Activated T-cell treated with anti-CD3 and anti-CD28 coated beads for 4 hours (primary cell): ENCODE measurements at places on chromosomes 4 and X.

- DNase-seq, result no peak
These were observed 37.8 kb downstream of the ADD1 start for GRCh38 chr4:2881431-2881830.

DNA sequence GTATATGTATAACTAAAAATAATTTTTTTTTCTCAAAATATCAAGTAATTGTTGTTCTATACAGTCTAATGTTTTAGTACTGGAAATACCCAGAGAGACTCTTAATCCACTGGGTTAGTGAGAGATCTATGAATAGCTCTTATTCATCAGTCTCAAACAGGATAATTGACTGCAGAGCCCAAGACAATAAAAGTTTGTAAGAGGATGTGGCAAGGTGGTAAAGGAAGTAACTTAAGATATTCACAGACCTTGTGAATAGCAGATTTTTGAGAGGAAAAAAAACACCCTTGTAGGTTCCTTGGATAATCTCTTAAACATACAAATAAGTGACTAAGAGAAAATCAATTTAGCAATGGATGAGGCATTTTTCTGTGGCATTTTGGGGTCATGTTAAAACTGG, 210.9 kb upstream of the FAM241A start:
- no peak for DNase-seq

GRCh38 chr4:45327544-45327943, 601.2 kb upstream of the GNPDA2 start:
- no peak for DNase-seq

GRCh38 chr4:164924670-164925238, 47.8 kb downstream of the APELA start:
- DNase-seq, result no peak

DNA sequence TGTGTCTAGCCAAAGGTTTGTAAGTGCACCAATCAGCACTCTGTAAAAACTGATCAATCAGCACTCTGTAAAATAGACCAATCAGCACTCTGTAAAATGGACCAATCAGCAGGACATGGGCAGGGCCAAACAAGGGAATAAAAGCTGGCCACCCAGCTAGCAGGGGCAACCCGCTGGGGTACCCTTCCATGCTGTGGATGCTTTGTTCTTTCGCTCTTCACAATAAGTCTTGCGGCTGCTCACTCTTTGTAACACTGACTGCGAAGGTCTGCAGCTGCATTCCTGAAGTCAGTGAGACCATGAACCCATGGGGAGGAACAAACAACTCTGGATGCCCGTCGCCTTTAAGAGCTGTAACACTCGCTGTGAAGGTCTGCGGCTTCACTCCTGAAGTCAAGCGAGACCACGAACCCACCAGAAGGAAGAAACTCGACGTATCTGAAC, 14.3 kb downstream of the HNRNPDL start:
- DNase-seq, result no peak

- DNase-seq, result no peak
These were observed 6.2 kb upstream of the C4orf50 start for GRCh38 chr4:6024313-6024960.

- DNase-seq, result no peak
These were observed 59.7 kb downstream of the NEIL3 start for GRCh38 chr4:177369372-177369771.

DNA sequence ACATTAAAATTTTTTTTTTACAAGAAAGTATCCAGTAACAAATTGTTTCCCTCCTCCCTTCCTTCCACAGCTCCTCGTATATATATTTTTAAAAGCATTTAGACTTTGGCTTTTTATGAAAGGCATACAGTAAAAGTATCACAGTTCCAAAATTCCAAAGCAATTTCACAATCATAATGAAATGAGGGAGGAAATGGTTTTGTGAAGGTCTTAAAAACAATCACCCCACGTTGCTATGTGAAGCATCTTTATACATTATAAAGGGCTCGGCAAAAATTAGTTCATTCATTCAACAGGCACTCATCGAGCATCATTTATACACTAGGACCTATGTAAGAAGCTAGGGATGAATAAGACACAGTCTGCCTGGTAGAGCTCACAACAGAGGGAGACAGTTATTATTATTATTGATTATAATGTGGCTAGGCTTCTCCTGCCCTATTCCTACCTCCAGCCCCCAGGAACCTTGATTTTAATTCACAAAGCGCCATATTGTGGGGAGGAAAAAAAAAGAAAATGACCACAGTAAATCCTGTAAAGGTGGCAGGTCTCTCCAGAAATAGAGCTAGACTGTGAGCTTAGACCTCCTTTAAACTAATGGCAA, 239.9 kb downstream of the MAML3 start:
- no peak for DNase-seq

DNA sequence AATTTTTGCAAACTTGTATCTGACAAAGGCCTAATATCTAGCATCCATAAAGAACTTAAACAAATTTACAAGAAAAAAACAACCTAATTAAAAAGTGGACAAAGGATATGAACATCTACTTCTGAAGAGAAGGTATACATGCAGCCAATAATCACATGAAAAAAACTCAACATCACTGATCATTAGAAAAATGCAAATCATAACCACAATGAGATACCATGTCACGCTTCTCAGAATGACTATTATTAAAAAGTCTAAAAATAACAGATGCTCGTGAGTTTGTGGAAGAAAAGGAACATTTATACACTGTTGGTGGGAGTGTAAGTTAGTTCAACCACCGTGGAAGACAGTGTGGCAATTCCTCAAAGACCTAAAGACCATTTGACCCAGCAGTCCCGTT, 24.0 kb downstream of the CEP44 start:
- no peak for DNase-seq

DNA sequence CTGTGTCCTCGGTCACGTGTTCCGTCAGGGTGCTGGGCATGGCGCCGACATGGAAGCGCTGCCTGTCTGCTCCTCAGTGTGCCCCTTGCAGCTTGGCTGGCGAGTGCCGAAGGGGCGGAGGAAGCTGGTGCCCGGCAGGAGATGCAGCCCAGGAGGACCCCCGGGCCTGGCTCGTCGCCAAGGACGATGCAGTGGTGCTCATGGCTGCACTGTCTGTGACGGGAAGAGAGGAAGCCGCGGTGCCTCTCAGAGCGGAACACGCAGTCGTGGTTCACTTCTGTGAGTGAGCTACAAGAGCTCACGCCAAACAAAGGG, 38.1 kb downstream of the FGFRL1 start:
- DNase-seq, result no peak

GRCh38 chr4:131613086-131613823, 1535.8 kb upstream of the PCDH10 start:
- DNase-seq, result no peak

DNA sequence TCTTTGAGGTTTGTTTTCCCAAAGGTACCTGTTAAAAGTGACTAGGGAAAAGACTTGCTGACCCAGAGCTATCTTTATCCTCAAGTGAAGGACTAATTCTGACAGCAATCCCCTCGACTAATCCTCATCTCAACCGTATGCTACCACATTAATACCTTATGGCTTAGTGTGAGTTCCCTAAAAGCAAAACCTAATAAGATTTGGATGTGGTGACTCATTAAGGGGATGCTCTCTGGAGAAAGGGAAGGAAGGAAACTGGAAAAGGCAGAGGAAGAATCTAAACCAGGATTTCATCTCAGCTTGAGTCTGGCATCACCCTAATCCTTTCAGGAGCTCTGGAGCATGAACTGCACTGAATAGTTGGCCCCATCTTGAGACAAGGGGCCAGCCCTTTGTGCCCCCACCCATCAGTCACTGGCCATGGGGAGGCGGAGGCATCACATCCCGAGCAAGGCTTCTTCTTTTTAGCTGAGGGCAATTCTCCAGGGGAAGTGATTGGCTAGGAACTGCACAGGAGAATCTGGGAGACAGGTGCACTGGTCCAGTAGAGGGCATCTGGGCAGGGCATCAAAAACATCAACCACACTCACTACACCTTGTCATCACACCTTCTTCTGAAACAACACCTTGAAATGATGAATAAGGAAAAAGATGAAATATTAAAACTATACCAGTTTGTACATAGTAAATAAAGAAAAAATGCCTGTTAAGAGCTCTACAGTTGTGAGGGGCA, 6.9 kb upstream of the BBS7 start:
- no peak for DNase-seq

- DNase-seq, result no peak
These were observed 60.6 kb upstream of the SPANXN2 start for GRCh38 chrX:143781103-143781502.

DNA sequence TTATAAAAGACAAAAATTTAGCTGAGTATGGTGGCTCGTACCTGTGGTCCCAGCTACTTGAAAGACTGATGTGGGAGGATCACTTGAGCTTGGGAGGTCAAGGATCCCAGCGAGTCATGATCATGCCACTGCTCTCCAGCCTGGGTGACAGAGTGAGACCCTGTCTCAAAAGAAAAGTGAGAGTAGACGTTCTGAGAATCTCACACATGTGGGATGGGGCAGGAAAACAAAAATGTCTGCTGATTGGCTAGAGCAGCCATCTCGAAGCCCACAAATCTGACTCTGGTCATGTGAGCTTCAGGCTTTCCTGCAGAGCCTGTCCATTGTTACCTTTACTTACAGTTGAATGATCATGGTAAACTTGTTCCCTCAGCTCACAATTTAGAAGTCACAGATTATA, 23.1 kb upstream of the SLC9A7 start:
- DNase-seq, result no peak

DNA sequence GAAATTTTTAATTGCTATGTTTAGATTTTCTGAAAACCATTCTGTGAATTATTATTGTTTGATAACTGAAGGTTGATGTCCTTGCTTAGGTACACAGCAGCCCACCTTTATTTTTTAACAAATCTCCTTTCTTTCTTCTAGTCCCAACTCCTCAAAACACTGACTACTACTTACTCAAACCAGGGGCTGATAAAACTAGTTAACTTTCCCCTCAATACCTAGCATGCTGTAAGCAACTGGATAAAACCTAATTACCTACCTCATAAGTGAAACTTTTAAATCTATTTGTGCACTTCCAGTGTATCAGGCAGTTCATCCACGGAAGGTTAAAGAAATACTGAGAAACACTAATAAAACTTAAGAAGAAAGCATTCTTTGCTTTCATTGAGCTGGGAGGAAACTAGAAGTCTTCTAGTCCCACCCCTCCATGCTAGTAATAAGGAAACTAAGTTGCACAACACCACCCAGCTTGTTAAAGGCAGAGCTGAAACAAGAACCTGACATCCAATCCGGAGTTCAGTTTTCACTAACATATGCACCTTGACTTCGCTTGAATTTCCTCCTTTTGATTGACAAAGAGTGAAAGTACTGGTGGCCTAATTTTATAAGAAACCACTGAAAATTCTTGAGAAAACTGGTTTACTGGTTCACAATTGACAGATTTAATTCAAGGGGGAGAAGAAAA, 180.2 kb upstream of the TET2 start:
- no peak for DNase-seq

DNA sequence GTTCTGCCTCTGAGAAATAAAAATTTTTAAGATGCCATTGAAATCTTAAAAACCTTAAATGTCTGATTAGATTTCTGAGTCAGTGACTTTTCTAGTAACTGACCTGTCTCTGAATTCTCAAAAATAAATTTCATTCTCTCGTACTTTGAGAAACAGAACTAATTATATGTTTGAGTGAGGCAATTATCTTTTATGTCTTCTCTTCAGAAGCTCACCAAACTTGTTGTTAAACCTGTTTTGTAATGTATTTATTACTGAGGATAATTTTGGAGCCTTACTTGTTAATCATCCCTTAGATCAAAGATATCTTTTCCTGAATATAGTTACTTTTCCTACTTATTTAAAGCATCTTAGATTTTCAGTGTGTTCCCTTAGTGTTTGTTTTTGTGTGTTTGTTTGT, 64.5 kb upstream of the MMAA start:
- no peak for DNase-seq

GRCh38 chr4:83268491-83268890, 16.1 kb downstream of the COQ2 start:
- no peak for DNase-seq

GRCh38 chr4:46933686-46934085, 24.6 kb upstream of the COX7B2 start:
- no peak for DNase-seq

DNA sequence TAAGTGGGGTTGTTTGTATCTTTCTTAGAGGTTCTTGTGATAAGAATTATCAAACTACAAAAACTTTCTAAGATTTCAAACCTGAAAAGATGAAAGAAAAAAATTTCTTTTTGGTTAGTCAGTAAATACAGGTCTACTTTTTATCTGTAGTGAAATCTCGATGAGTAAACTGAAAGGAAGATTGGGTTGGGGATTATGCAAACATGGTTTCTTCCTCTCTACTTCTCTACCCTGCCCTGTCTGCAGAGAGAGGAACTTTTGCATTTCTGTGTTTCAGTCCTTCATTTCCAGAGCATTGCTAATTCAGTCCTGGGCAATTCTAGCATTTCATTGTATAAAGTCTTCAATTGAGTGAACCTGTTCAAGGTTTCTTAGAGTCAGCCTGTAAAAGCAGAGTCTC, 51.6 kb upstream of the IL2 start:
- DNase-seq, result no peak

DNA sequence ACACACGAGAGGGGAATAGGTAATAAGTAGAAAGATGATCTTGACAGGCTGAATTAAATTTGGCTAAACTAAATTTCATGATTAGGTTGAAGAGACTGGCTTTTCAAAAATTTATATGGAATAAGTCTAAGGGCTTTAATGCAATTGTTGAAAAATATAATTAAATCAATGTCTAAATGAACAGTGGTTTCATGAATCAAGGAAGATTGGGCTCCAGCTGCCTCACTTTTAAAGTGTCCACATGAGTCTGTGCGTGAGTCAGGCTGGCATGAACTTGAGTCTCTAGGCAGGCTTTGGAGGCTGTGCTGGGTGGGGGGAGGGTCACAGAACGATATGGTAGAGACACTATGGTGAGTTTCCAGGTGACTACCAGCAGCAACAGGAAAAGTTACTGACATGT, 111.9 kb downstream of the SORBS2 start:
- no peak for DNase-seq

DNA sequence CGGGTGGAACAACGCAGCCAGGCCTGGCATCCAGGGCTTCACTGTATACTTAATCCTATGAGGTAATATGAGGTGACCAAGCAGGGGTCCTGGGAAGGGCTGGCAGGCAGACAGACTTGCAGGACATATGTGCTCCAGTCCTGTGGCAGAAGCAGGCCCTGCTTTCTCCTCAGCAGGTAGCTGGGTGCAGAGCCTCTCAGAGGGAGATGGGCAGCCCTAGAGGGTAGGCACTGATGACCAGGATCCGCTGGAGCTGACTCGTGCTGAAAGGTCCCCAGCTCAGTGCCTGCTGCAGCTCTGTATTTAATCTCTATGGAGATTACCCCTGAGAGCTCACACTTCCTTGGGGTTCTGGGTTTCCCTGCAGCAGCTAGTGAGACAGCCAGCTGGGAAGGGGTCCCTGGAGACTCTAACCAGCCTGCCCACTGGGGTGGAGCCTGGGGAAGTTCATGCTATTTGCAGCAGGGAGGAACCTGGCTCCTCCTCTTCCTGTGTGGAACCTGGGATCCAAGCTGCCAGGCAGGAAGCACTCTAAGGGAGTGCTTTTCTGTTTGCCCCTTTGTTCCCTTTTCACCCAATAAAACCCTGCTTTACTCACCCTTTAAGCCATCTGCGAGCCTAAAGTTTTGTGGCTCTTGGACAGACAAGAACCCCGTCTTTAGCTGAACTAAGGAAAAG, 339.2 kb downstream of the DCAF12L2 start:
- DNase-seq, result no peak
